Osteoblast (primary cell): ENCODE measurements at places on chromosomes 13 and 19. TPM values are rescaled to one million over a fixed set of nuclear protein-coding genes. Genes with fewer than 3 reads are reported as not detected.

Gene CBY2
- total RNA-seq: not detected in 2 replicates

DNA sequence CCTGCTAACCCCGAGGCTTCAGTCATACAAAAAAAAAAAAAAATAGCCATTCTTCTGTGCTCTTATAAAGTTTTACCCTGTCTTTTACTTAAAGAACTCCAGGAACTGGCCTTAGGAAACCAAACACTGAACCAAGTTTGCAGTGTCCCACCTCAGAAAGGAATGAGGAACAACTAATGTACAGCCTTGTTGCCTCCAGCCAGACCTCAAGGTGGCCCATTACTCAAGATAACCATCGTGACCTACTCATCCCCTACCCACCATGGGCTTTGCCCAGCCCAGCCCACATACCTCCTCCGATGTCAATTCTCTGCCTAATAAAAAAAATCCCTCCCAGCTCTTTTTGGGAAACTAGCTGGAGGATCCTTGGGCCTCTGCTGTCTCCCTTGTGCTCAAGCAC, 133.2 kb downstream of the STARD13 start:
- peak overlapping the region; percentile 82 for H3K27ac ChIP-seq
- H3K4me3 ChIP-seq: no peak overlapping the region

- DNase-seq: no peak
- H3K4me3 ChIP-seq: no peak overlapping the region
- H3K4me1 ChIP-seq: no peaks in the 10 kb centered on the region
- H3K27me3 ChIP-seq: peaks cover 40% of the 10 kb centered on the region
- no peaks in the 10 kb centered on the region for H3K36me3 ChIP-seq
Measured at GRCh38 chr19:31419871-31420445, 70.7 kb upstream of the TSHZ3 start.

Gene EDNRB
- total RNA-seq: under 0.01 and 0.29 TPM in 2 replicates

GRCh38 chr19:40601134-40601974, at the start of gene LTBP4:
Gene LTBP4, plus strand, starts transcription at chr19:40601369. Its CDS starts 19 bp downstream, at chr19:40601388.
- H3K27ac ChIP-seq: no peak within 1 kb of the TSS
- H3K36me3 ChIP-seq: no peaks in the 10 kb centered on the region
- peaks cover 25% of the 10 kb centered on the region for H3K27me3 ChIP-seq

- H3K27ac ChIP-seq: peak overlapping the region; percentile 74
- H3K4me3 ChIP-seq: peak overlapping the region; percentile 2
- no peaks in the 10 kb centered on the region for H3K36me3 ChIP-seq
- H3K27me3 ChIP-seq: no peaks in the 10 kb centered on the region
- H3K4me1 ChIP-seq: peaks cover 21% of the 10 kb centered on the region
Measured at GRCh38 chr13:97855570-97856303, 97.7 kb upstream of the IPO5 start.

GRCh38 chr13:111396457-111396856, 76.0 kb downstream of the TEX29 start:
- no peaks in the 10 kb centered on the region for H3K27me3 ChIP-seq
- no peaks in the 10 kb centered on the region for H3K4me1 ChIP-seq
- no peak for DNase-seq
- H3K27ac ChIP-seq: no peak overlapping the region

Gene KIR2DL3
- total RNA-seq: not detected in 2 replicates

Gene RASAL3
- under 0.01 TPM in 2 replicates for total RNA-seq

DNA sequence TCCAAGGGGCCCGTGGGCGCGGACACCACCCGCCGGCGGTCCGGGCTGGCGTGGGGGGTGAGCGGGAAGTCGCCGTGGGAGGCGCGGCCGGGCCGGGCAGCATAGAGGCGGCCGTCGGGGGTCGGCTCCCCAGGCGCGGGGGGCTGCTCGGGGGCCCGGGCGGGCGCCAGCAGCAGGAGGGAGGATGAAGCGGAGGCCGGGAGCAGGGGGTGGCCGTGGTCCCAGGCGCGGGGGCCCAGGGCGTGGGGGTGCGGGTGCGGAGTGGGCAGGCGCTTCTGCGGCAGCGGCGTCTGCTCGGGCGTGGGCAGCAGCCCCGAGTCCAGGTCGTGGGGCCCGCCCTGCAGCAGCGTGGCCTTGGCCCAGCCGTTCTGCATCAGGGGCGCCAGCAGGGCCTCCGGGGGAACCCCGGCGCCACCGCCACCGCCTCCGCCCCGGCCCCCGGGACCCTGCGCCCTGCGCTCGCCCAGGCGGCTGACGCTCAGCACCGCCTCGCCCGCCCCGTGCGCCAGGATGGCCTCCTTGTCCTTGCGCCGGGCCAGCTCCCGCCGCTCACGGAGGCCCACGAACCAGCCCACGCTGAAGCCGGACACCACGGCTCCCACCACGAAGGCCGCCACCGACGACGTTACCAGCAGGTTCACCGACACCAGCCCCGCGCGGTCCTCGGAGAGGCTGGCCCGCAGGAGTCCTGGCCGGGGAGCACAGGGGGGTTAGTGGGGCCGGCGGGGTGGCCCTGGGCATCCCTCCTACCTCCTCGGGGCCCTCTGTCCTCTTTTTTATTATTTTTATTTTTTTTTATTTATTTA, 4.2 kb upstream of the LRG1 start:
- no peaks in the 10 kb centered on the region for H3K36me3 ChIP-seq
- DNase-seq: no peak
- H3K4me3 ChIP-seq: no peak overlapping the region
- H3K4me1 ChIP-seq: no peaks in the 10 kb centered on the region
- H3K27me3 ChIP-seq: peaks cover 4% of the 10 kb centered on the region
- H3K27ac ChIP-seq: no peak overlapping the region

Gene TMEM59L
- total RNA-seq: 0.36 and 2.1 TPM in 2 replicates

DNA sequence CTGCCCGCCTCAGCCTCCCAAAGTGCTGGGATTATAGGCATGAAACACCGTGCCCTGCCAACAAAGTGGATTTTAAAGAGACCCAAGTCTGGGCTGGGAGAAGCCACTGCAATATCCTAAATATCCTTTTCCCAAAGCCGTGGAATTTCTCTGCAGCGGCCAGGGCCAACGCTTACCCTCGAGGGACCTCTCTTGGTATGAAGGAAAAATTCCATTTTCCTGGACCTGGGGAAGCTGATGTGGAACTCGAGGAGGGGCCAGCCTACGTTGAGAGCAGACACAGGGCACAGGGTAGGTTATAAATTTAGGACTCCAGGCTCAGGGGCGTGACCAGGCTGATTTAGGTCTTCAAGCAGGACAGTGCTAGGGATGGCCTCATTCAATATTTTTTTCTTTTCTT, 17.7 kb upstream of the UPF1 start:
- no peak overlapping the region for H3K27ac ChIP-seq
- DNase-seq: peak; percentile 75
- H3K36me3 ChIP-seq: no peaks in the 10 kb centered on the region
- H3K4me3 ChIP-seq: no peak overlapping the region

- H3K4me1 ChIP-seq: no peaks in the 10 kb centered on the region
- H3K36me3 ChIP-seq: no peaks in the 10 kb centered on the region
- H3K4me3 ChIP-seq: no peak overlapping the region
- no peak for DNase-seq
- no peaks in the 10 kb centered on the region for H3K27me3 ChIP-seq
- no peak overlapping the region for H3K27ac ChIP-seq
Measured at GRCh38 chr13:57438072-57438471, 193.5 kb upstream of the PCDH17 start.

DNA sequence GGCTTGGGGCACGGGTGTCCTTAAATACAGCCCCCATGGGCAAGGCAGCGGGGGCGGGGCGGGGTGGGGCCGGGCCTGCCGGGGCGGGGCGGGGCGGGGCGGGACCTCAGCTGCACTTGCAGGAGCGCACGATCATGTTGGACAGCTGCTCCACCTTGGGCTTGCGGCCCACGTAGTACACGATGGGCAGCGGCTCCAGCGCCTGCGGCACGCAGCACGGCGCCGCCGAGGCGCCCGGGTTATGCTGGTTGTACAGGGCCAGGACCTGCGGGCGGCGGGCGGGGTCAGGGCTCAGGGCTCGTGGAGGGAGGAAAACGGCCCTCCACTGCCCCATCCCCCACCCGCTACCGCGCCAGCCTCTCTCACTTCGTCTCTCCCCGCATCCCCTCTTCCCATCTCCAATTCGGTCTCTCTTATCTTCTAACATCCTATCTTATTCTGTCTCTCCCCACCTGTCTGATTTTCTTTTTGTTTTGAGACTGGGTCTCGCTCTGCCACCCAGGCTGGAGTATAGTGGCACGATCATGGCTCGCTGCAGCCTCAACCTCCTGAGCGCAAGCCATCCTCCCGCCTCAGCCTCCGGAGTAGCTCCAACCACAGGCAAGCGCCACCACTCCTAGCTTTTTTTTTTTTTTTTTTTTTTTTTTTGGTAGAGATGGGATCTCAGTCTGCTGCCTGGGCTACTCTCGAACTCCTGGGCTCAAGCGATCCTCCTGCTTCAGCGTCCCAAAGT, 21.1 kb downstream of the CCDC97 start:
- DNase-seq: peak; percentile 37
- no peaks in the 10 kb centered on the region for H3K27me3 ChIP-seq
- no peak overlapping the region for H3K4me3 ChIP-seq
- no peak overlapping the region for H3K27ac ChIP-seq
- peaks cover 33% of the 10 kb centered on the region for H3K36me3 ChIP-seq

- no peak overlapping the region for H3K27ac ChIP-seq
- peaks cover 2% of the 10 kb centered on the region for H3K4me1 ChIP-seq
- no peak overlapping the region for H3K4me3 ChIP-seq
Measured at GRCh38 chr19:54173951-54174834, 1.2 kb upstream of the TMC4 start.
